Liver (tissue), 10 donors: ENCODE measurements at places on chromosomes 11 and 22.

GRCh38 chr11:124693142-124693541, 19.4 kb downstream of the SPA17 start:
- no peak for DNase-seq

GRCh38 chr11:9516113-9516512, 55.3 kb downstream of the ZNF143 start:
- peak; percentile 49 for DNase-seq

GRCh38 chr11:79304599-79305212, 136.1 kb downstream of the TENM4 start:
- DNase-seq, result no peak

DNA sequence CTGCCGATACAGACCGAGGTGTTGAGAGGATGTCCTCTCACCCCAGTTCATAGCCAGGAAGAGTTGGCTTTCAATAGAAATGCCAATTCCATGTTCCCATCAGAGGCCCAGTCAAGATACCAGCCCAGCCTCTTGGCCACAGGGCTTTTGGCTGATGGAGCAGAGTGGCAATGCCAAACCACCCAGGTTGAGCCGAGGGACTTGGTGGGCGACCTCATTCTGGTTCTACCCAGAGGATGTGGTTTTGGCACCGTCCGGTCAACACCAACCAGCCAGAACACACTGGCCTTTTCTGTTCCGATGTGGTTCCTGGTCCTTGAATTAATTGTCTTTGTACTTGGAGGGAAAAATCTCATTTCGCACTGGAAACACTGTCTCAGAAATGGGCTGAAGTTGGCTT, 60.5 kb downstream of the COMMD9 start:
- DNase-seq, result no peak

DNA sequence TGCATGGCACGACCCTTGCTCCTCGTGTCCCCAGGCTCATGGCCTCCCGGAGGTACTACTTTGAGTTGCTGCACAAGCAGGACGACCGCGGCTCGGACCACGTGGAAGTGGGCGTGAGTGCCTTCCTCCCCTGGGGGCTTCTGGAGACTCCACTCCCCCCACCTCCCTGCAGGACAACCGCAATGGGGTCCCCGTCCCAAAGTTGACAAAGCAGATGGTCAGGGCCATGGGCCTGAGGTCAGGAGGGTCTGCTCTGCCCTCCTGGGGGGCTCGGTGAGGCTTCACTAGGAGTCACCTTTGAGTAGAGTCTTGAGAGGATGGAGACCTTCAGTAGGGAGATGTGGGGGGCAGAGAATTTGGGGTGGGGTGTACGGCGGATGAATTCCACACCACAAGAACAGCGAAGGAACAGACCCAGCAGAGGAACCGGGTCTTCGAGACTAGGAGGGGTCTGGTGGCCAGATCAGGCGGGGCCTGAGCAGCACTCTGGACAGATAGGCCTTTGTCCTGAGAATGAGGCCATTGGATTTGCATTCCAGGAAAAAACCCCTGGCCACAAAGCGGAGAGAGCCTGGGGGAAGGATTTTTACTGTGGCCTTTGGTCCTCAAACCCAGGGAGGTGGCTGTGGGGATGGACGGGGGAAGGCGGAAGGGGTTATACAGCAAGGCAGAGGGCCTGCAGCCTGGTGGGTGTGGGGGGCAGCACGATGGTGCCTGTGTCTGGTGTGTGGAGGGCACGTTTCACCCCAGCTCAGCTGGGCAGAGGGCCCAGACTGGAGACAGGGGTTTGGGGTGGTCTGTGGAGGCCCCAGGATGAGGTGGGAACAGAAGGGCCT, 4.6 kb downstream of the B4GALNT4 start:
- no peak for DNase-seq

GRCh38 chr11:75333807-75334140, 17.7 kb downstream of the ARRB1 start:
- no peak for DNase-seq

- peak; percentile 78 for DNase-seq
Measured at GRCh38 chr11:27201454-27202302, 161.1 kb downstream of the BBOX1 start.

GRCh38 chr11:34308049-34308912, 49.5 kb downstream of the ABTB2 start:
- no peak for DNase-seq

- DNase-seq, result no peak
Measured at GRCh38 chr11:62352355-62353336, 15.4 kb downstream of the ASRGL1 start.

- no peak for DNase-seq
Measured at GRCh38 chr11:30346068-30346688, 23.3 kb downstream of the ARL14EP start.

- no peak for DNase-seq
Measured at GRCh38 chr11:73158356-73159051, 16.4 kb upstream of the FCHSD2 start.

GRCh38 chr22:45200860-45201511, 37.3 kb downstream of the NUP50 start:
- no peak for DNase-seq

GRCh38 chr11:122096272-122097112, 19.5 kb downstream of the BLID start:
- DNase-seq, result no peak
